ENCODE measurements at places on chromosomes 5 and 9.

DNA sequence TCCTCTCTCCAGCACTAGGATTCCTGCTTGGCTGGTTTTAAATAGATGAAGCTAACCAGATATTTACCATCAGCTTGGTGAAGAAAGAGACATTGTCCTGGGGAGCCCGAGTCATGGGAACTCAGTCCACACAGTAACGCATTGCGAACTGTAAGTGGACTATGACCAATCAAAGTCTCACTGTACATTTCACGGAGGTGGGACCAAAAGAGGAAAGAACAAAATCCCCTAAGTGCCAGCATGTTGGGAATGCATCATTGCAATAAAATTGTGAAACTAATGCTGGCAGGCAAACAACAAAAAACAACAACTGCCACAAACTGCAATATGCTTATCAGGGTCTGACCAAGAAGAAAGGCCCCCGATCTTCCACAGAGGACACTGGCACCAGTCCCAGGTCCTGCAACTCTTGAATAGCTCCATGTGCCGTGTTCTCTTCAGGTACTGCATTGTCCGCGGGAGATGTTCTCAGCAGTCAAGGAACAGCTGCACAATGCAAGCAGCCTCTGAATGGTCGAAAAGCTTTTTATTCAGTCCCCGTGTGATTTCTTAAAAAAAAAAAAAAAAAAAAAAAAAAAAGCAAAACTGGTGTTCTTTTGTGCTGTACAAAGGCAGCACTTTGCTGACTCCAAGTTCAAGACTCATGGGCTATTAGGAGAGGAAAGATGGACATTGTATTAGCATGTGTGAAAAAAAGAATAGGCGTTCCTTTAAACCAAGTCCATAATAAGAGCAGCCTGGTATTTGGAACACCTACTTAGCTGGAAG is 38.1 kb downstream of the SEMA6A start:
- ATAC-seq: no peak

DNA sequence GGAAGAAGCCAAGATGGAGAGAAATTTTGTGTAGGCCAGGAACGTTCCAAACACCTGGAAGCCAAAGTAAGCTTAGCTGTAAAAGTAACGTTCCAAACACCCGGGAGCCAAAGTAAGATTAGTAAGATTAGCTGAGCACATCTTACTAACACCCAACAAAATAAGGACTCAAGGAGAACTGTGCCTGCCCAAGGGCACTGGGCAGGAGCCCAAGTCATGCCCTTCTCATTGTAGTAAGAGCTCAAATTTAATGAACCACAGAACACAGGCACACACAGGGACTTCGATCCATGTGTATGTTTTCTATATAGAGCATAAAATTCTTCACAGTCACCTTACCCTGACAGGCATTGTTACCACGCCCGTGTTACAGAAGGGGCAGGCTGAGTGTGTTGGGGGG is 36.1 kb upstream of the NXNL2 start:
- no peak for ATAC-seq

DNA sequence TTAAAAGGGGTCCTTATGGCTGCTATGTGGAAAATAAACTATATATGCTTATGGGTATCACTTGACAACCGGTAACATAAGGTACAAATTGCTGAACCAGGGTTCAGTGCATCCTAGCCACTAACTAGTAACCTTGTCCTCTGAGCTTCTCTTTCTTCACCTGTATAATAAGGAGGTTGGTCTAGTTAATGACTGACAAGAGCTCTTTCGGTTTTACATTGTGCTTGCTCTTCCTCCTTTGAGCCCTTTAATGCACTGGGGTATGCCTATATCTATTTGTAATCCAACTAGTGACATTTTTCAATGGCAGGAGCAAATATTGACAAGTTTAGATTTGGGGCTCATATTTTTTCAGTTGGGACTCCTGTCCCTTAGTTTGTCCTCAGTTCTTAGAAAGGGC is 66.1 kb downstream of the NPR3 start:
- no peak for ATAC-seq

DNA sequence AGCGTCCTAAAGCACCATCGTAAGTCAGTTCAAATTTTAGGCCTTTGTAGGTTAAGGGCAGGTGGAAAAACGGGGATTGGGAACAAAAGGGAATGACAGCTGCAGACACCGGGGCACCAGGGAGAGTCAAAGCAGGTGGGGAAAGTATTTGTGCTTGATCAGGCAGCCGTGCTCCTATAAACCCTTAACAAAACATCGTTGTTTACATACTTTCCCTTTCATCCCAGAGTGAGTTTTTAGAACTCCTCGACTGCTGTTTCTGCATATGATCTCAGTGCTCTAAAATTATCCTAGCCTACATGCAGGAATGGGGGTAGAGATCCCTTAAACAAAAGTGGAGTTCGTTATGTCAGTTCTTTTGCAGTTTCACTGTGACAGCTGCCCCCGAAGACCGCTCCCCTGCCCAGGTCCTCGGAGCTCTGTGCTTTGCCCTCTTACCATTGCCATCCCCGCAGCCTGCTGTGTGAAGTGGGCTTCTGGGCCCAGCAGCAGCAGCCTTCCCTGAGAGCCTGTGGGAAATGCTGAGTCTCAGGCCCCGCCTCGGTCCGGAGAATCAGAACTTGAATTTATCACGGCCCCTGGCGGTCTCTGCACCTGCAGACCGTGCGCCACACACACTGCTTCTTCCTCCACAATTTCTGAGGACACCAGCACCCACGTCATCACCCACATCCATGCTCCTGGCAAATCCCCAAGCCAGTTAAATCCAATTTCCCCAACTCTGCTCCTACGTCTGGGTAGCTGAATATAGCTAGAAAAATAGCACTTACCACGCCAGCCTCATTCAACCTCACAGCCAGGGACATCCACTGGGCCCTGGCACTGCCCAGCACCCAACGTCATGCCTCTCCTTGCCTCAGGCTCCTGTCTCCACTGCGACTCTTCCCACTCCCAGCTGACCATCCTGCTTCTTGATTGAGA is 86.8 kb downstream of the NSUN2 start:
- ATAC-seq: no peak

DNA sequence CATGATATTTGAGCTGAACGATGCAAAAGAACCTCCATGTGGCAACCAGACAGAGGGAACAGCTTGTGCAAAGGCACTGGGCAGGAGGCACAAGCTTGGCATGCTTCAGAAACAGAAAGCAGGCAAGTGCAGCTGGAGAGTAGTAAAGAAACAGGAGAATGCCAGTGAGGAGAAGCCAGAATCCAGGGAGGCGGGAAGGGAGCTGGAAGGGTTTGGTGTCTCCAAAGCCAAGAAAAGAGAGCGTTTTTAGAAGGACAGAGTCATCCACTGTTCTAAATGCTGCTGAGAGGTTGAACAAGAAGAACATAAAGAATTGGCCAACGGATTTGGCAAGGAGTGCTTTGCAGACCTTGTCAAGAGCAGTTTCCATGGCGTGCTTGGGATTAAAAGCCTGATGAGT is 124.7 kb downstream of the TLE1 start:
- no peak for ATAC-seq

DNA sequence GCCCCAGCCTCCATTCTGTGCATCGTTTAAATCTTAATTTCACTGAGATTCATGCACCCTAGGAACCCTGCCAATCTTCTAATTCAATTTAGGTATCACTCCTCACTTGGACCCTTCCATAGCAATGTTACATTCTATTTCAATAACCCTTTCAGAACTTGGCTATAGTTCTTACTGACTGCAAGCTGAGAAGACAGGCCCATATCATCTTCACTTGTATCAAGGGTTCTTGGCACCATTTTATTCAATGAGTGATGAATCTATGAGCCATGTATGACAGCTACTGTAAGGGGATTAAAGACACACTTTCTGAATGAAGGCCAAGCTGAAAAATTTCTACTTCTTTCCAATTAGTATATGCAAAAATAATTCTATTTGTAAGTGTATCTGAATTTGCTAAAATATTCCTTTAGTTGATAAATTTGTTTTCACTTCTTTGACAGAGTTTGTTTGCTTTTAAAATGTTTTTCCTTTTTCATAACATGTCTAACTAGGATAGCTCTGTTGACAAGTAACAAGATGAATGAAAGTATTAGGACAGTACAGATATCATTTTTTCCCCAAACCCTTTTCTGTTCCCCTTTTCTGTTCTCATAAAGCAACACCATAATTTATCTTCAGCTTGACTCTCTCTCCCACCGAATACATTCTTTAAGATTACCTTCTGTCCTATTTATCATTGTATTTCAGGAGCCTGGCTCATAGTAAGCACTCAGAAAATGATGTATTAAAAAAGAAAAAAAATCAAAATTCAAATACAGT is 9.6 kb downstream of the ITGA2 start:
- ATAC-seq: no peak

- ATAC-seq: peak; percentile 23
Observed at GRCh38 chr5:53478411-53479044, 1.9 kb upstream of the FST start.

DNA sequence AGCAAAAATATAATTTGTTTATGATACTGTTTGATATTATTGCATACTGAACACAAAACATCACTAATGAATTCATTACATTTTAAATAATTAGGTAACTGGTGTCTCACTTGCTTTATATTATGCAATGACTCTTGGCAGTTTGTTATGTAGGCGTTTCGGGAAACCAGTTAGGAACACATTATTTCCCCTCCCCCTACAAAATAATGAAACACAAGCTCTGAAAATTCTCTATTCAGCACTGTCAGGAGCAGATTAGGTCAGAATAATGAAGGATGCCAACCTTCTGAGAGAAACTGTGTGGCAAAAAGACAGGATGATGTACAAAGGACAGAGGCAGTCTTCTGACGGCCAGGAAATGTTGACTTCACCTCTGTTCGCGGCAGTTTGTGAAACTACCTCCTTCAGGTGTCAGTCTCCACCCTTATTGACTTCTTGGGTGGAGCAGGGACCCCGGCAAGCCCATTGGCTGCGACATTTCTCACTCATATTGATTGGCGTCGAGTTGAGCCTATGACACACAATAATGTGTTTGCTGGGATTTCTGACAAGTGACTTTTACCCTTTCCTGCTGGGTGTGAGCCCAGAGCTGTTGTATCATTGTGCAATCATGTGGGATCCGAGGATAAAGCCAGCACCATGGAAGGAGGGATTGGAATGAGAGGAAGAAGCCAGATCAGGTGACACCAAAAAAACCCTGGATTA is 33.9 kb downstream of the SH3PXD2B start:
- ATAC-seq: peak; percentile 9

DNA sequence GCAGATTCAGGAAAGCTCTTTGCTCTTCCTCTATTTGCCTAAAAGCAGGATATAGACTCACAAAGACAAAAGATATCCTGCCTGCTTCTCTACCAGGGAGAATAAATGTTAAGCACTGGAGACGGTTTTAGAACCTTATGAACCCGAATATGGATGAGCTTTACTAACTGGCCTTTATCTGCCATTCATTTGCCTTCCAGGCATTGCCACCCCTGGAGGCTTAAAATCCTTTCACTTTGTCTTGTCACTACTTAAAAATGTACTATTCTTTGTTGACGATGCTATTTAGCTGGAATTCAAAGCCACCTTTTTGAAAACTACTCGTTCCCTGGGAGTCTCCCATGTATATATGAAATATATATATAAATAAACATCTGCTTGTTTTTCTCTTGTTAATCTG is 23.2 kb upstream of the LVRN start:
- ATAC-seq: no peak

DNA sequence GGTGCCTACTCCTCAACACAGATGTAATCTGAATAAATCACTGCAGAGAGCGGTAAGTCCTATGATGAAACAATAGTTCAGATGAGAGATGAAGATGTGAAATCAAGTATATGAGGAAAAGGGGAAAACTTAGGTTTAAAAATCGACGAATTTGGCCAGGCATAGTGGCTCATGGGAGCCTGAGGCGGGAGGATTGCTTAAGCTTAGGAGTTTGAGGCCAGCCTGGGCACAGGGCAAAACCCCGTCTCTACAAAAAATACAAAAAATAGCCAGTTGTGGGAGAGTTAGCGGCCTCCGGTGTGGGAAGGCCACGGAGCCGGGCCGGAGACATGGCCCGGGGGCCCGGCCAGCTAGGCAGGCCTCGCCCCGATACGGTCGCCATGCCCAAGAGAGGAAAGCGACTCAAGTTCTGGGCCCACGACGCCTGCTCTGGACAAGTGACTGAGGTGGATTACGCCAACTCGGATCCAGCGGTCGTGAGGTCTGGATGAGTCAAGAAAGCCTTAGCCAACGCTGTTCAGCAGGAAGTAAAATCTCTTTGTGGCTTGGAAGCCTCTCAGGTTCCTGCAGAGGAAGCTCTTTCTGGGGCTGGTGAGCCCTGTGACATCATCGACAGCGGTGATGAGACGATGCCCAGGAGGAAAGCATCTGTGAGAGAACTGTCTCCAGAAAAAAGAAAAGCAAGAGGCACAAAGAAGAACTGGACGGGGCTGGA is 62.8 kb upstream of the SUB1 start:
- peak; percentile 98 for ATAC-seq

GRCh38 chr9:83699615-83700014 is 8.1 kb downstream of the UBQLN1 start:
- ATAC-seq: no peak

GRCh38 chr9:90737742-90738141 is 63.9 kb upstream of the SYK start:
- ATAC-seq: no peak

GRCh38 chr5:32520356-32520755 is 65.0 kb upstream of the SUB1 start:
- no peak for ATAC-seq

DNA sequence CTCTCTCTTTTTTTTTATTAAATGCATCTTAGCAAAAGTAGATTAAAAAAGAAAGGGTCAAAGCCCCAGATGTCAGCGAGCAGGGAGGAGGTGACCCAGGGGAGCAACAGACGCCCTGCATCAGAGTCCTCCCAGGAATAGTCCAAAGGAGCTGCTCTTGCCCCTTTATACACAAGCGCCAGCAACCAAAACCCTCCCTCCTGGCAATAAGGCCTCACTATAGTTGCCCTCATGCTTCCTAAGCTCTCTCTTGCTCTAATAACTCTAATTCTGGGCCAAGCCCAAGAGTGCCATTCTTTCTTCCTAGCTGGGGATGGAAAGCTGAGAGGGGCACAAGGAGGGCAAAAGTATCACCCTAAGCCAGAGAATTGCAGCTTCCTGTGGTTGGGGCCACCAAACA is 26.3 kb downstream of the PCDHGC5 start:
- no peak for ATAC-seq

DNA sequence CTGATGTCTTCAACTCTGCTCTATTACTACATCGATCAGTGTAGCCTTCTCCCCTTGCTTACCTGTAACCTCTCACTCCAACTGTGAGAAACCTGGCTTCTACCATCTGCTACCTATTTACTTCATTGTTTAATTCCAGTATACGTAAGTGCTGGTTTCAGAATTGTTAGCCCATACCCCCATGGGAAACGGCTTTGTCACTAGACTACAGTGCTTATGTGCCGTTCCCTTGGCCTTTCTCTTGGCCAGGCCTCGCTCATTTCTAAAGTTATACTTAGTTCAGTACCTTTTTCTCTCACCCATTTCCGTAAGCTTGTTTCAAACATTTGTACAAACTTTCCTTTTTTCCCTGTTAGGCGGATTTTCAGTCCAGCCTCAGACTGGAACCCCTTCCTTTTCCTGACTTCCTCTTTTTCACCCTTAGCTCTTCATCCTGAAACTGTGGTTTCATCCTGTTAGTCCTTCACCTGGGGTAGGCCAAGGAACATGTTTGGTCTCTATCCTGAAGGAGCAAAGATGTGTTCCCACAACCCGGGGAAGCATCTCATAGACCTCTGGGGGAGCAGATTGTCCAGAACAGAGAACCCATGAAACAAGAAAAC is 21.7 kb downstream of the ALG2 start:
- no peak for ATAC-seq
